Effector memory CD4-positive, alpha-beta T cell (primary cell): ENCODE measurements at places on chromosomes 7 and 10.

DNA sequence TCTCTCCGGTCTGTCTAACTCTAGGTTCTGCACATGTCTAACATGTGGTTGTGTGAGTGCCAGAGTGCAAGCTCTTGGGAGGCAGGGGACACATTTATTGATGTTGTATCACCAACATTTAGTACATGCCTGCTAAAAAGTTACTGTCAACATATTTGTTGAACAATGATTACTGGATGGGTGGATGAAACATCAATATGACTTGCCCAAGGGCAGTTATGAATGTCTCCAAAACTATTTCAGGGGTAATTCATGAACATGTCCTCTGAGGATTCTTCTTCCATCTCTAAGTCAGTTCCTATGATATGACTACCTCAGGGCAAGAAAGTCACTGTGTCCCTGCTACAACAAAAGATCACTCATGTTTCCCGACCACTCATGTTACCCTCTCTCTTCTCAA lies 91.3 kb upstream of the STEAP1B start:
- no peaks in the 10 kb centered on the region for H3K36me3 ChIP-seq
- no peak overlapping the region for H3K4me3 ChIP-seq
- H3K27ac ChIP-seq, result no peak overlapping the region
- no peaks in the 10 kb centered on the region for H3K4me1 ChIP-seq
- no peak for DNase-seq

DNA sequence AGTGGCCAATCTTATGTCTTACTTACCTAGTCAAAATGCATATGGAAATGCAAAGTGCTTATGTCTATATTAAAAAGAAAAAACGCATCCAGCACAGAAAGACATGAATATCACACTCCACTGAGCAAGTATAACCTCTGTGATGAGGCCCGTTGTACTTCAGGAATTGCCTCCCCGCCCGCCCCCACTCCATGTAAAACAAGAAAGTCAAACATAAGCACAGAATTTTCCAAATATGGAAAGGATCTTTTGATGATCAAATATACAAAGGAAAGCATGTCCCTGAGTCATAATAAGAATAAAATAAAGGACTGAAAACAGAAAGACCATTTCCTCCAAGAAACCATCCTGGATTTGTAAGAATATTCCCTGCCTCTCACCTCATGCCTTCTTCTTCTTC lies 229.1 kb downstream of the BAMBI start:
- H3K4me1 ChIP-seq, result no peaks in the 10 kb centered on the region
- no peaks in the 10 kb centered on the region for H3K27me3 ChIP-seq
- no peak overlapping the region for H3K4me3 ChIP-seq
- no peak overlapping the region for H3K27ac ChIP-seq
- DNase-seq, result no peak
- H3K36me3 ChIP-seq, result no peaks in the 10 kb centered on the region

DNA sequence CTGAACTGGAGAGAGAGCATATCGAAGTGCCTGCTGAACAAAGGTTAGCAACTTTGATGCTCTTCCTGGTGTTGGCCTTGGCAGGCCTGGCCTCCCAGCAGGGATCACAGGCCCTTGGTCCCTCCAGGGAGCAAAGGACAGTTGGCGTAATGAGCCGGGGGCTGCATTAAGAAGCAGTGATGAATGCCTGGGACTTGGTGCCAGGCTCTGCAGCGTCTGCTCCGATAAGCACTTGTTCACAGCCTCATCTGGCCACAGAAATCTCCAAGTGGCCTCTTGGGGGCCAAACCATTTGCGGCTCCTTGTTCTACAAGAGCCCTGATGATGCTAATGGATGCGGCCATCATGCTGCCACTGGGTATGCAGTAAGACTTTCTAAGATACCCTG lies 31.8 kb downstream of the CRHR2 start:
- H3K4me3 ChIP-seq, result no peak overlapping the region
- no peaks in the 10 kb centered on the region for H3K27me3 ChIP-seq
- DNase-seq, result no peak
- no peaks in the 10 kb centered on the region for H3K36me3 ChIP-seq
- no peak overlapping the region for H3K27ac ChIP-seq

DNA sequence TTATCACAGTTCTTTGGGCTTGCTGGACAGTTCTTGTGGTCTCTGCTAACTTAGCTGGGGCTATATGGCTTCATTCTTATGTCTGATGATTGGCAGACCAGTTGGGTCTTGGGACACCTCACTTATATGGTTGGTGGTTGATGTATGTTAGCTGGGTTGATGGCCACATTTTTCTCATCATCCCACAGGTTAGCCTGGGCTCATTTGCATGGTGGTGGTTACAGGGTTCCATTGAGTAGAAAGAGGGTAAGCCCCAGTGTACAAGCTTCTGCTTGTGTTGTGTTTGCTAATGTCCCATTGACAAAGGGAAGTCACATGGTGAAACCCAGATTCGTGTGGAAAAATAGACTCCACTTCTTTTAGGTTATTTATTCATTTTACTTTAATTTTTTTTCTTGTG lies 40.6 kb downstream of the TMEM60 start:
- no peaks in the 10 kb centered on the region for H3K36me3 ChIP-seq
- DNase-seq, result no peak
- peaks cover 10% of the 10 kb centered on the region for H3K4me1 ChIP-seq
- no peak overlapping the region for H3K27ac ChIP-seq

DNA sequence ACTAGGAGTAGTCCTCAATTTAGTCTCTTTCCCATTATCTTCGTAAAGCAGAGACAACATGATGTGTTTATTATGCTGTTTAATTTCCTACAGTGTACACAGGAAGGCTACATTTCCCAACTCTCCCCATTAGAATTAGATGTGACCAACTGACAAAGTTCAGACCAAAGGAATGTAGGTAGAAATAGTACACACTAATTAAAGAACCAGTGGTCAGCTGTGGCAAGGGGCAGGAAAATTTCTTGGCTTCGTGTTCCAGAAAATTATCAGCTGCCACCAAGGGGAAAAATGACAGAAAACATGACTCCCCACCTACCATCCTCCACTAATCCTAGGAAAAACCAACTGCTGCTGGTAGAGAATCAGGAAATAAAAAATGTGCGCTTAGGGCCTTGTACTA lies 125.6 kb downstream of the PPP1R3A start:
- H3K27ac ChIP-seq, result no peak overlapping the region
- H3K27me3 ChIP-seq, result no peaks in the 10 kb centered on the region
- H3K4me1 ChIP-seq, result no peaks in the 10 kb centered on the region
- DNase-seq, result no peak
- H3K36me3 ChIP-seq, result no peaks in the 10 kb centered on the region

- H3K27me3 ChIP-seq, result no peaks in the 10 kb centered on the region
- H3K36me3 ChIP-seq, result no peaks in the 10 kb centered on the region
- H3K4me3 ChIP-seq, result no peak overlapping the region
- DNase-seq, result no peak
- H3K27ac ChIP-seq, result no peak overlapping the region
Measured at GRCh38 chr7:122858320-122858719, 27.9 kb downstream of the CADPS2 start.

- DNase-seq, result no peak
- no peak within 1 kb of the TSS for H3K27ac ChIP-seq
- no peaks in the 10 kb centered on the region for H3K36me3 ChIP-seq
- H3K4me1 ChIP-seq, result peaks cover 4% of the 10 kb centered on the region
Measured at GRCh38 chr7:37916673-37917660, at the start of gene SFRP4. Gene SFRP4, minus strand, starts transcription at chr7:37916817. Its CDS starts 280 bp downstream, at chr7:37916537.
